ENCODE measurements at places on chromosomes 1 and 21. TPM values are rescaled to one million over a fixed set of nuclear protein-coding genes. Genes with fewer than 3 reads are reported as not detected.
A peak's percentile ranks its signal among the peaks of the same experiment; 100 is the strongest.

KLHDC7A gene
- 9.6 TPM for total RNA-seq

NTNG1 gene
- total RNA-seq, result 1.6 TPM

CLDN17 gene
- total RNA-seq, result not detected

CD1C gene
- total RNA-seq, result 1.4 TPM

C4BPB gene
- 4.1 TPM for total RNA-seq

LCE3D gene
- total RNA-seq, result not detected

CFHR1 gene
- total RNA-seq, result 0.75 TPM

- no peak for DNase-seq
These were observed 244.8 kb upstream of the VAMP3 start for GRCh38 chr1:7526196-7526866.

- no peak for DNase-seq
These were observed 5.9 kb downstream of the SSBP3 start for GRCh38 chr1:54400329-54400728.

DNA sequence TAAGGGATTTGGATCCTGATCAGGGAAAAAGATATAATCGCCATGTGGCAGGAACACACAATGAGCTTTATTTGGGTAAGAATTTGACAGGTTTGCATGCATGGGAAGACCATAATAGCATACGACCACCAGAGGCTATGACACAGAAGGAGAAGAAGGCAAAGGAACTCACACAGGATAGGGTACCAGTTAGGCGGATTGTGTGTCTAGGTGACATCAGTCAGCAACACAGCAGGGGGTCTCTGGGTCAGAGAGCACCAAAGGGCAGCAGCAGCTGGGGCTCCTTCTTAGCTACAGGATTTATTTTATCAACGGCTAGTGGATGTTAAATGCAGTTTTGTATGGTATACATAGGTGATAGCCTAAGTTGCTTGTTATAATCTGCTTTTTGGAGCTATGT lies 551.3 kb downstream of the KCNT2 start:
- no peak for DNase-seq

DNA sequence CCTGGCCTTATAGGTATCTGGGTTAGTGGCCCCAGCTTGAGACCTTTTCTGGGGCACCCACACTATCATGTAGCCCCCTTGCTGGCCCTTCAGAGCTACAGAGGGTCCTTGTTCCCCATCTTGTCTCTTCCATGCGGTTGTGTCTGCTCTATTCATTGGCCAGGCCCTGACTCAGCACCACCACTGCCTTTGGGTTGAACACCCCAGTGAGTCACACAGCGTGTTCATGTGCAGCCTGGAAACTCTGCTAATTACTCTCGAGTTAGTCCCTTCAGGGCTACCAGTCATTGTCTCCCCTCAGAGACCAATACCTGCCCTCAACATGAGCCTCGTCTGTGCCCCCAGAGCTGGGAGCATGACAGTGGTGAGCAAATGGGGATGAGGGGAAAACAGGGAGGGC lies 28.2 kb upstream of the IKBKE start:
- DNase-seq, result no peak

DNA sequence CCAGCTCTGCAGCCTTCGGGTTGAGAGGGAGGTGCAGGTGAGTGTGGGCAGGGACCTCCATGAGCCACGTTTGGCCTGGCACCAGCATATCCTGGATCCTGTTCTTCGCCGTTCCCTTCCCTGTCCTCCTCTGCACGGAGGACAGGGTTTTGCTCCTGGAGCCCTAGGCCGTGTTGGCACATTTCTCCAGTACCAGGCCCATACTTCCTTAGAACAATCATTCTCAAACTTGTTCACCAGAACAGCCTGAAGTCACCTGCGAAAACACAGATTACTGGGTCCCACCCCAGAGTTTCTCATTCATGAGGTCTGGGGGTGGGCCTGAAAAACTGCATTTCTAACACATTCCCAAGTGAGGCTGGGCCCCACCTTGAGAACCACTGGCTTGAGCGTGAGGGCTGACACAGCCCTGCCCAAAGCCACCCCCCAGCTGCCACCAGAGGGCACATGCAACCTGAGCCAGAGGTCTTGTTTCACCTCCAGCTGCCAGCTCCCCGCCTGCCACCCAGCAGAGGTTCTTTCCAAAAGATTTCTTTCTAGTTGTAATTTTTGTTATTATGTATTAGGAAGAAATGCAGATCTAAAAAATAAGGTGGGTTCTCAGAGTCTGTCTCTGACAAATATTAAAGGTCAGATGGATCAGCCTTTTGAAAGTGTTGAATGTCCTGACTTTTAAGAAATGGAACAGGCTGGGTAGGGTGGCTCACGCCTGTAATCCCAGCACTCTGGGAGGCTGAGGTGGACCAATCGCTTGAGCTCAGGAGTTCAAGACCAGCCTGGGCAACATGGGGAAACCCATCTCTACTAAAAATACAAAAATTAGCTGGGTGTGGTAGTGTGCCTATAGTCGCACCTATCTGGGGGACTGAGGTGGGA lies 39.6 kb upstream of the LDLRAP1 start:
- peak; percentile 55 for DNase-seq

DNA sequence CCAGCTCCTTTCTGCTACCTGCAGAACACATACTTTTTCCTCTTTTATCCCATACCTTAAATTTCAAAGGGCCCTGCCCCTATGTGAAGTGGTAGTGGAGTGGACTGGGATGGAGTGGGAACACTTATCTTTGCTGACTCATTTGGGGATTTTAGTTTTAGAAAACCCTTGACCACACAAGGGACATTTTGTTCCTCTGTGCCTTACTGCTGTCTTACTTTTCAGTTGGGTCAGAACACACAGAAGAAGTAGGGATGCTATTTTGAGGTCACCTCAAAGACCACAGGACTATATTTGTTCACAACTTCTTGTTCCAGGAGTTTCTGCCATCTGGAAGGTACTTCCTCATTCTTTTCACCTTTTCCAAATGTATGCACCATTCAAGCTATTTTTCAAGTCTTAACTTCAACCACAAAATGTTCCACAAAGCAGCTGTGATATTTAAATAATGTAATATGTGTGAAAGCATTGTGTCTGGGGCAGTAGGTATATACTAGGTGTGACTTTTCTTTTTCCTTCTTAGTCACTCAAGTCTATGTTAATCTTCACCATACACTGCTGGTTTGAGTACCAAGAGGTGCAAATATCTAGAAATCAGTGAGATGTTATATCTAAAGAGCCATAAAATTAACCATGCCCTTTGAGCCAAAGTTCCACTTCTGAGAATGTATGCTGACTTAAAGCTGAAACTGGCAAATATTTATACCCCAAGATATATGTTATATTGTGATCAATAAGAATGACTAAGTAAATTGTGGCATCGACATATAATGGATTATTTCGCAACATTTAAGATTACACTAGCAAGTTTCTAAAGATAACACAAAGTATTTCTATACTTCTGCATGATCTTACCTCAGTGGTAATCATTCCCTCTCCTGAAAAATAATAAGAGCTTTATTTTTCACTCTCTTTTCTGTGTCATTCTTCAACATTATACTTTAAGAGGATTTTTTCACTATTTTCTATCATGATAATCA lies 308.5 kb downstream of the MRPL39 start:
- no peak for DNase-seq

GRCh38 chr1:212182579-212182978 lies 102.6 kb upstream of the PPP2R5A start:
- DNase-seq, result no peak

DNA sequence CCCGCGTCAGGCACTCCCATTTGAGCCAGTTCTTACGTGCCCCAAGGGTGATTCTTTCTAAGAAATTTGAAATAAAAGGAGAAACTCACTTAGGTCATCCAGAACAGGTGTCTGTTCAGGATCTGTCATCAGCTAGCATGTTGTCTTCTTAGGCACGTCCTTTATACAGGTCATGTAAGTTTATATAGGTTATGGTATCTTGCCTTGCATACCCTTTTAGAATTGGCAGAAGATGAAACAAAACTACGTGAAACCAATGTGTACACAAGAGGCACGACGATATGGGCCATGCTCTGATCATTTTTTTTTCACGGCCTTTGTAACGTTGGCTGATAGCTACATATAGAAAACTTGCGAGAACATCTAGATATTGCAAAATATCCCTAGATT lies 579 bp upstream of the GTF2B start:
- no peak for DNase-seq

GRCh38 chr1:29964718-29965533 lies 728.6 kb downstream of the PTPRU start:
- no peak for DNase-seq

DNA sequence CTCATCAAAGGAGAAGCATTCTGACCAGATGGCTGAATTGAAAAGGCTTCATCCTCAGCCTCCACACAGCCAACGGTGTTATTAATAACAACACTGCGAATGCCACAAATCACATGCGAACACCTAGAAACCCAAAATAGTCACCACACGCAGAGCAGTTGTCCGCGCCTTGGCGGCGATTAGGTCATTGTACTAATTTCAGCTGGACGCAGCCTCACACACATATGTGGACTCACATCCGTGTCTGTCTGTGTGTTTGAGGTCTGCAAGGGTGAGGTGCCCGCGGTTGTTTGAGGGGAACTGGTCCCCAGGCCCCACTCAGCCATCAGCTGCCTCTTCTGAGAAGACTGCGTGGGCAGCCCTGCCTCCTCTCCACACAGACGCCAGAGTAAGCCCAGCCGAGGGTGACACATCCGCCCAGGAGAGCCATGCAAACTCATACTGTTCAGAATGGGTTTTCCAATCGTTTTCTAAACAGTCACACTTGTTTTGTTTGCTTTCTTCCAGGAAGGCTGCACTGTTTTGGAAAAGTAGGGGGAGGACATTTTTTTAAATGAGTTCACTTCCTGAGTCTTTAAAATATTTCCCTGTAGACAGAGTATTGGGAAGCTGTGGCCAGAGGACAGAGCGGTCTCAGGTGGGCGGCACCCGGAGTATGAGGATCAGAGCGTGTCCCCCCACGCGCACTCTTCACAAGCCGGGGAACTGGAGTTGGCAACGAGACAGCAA lies 53.4 kb downstream of the TOMM20 start:
- peak; percentile 49 for DNase-seq

DNA sequence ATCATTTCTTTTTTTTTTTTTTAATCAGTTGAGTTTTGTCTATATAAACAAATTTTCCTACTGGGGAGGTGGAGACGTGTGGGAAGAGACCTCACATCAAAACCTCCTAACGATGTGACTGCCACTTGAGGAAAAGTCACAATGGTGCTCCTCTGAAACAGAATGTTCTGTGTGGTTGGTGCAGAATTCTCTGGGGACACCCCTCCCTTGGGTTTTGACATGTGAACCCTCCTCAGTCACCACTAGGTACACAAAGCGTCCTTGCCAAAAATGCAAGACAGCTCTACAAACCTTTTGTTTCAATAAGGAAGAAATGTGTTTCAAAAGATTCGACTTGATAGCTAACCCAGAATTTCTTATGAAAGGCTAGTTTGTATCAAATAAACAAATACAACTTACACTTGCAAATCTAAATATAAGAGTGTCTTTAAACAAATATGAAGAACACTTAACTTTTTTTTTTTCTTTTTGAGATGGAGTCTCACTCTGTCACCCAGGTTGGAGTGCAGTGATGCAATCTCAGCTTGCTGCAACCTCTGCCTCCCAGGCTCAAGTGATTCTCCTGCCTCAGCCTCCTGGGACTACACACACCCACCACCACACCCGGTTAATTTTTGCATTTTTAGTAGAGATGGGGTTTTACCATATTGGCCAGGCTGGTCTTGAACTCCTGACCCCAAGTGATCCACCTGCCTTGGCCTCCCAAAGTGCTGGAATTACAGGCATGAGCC lies 9.3 kb downstream of the SLC25A24 start:
- DNase-seq, result no peak

DNA sequence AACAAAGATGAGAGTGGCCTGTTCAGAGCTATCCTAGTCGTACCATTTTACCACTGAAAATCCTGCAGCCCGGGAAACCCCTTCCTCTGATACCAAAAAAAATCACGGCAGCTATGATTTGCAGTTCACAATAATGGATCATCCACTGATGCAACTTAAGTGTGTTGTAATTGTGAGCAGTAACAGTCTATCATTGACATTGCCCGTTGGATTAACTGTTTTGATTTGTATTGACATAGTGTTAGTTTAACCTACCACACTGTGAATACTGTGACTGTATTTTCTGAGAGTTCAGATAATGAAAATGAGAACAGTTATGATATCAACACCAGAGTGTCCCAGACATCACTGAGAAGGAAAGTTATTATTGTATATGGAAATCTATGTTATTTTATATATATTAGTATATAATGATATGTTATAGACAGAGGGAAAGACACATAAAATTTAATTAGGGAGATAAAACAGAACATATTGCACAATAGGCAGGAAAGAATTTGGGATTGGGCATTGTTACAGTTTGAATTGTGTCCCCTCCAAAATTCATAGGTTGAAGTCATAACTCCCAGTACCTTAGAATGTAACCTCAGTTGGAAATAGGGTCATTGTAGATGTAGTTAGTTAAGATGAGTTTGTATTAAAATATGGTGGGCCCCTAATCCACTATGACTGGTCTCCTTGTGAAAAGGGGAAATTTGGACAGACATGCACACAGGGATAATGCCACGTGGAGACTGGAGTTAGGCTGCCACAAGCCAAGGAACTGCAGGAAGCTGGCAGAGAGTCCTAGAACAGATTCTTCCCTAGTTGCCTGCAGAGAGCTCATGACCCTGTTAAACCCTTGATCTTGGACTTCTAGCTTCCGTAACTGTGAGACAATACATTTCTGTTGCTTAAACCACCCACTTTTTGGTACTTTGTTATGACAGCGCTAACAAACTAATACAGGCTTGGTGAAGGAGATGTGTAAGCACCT lies 54.4 kb downstream of the TLCD4 start:
- no peak for DNase-seq

- DNase-seq, result no peak
These were observed 75.2 kb downstream of the GFI1 start for GRCh38 chr1:92411511-92411910.

DNA sequence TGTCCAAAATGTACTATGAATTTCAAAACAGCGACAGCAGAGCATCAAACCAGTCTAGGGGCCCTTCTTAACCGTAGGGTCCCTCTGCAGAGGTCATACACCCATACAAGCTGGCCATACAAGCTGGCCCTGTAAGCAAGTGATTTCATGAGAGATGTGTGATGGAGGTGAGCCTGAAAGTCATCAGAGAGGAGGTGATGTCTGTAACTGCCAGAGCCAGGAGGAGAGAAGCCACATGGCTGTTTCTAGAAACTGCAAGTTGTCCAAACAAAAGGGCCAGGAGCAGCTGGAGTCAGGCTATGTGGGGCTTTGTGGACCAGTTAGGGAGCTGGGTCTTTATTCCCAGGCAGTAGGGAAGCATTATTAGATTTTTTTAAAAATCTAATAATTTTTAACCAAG lies 14.8 kb upstream of the SERINC2 start:
- no peak for DNase-seq

GRCh38 chr1:203491664-203492063 lies 2.3 kb upstream of the OPTC start:
- DNase-seq, result no peak

- no peak for DNase-seq
These were observed 81.4 kb upstream of the CNIH3 start for GRCh38 chr1:224534731-224535130.

Measured in mucosa of gallbladder (tissue), 1 donor.